ENCODE measurements at places on chromosomes 11 and 22.

DNA sequence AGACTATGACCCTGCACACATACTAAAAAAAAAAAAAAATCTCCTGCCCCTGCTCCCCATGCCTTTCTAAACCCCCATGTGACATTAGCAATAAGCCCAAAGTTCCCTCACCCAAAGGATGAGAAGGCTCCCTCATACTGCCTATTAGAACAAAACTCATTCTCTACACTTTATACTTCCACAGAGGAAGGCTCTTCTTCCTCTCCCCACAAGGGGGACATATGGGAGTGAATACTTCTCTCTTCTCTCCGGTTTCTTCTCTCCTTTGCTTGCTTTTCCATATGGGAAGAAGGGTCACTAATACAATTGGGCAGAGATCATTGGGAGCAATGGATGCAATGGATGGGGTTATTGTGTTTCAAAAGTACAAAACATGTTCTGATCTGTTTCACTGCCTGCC is 3.3 kb downstream of the OR52L1 start:
- no peak for DNase-seq

DNA sequence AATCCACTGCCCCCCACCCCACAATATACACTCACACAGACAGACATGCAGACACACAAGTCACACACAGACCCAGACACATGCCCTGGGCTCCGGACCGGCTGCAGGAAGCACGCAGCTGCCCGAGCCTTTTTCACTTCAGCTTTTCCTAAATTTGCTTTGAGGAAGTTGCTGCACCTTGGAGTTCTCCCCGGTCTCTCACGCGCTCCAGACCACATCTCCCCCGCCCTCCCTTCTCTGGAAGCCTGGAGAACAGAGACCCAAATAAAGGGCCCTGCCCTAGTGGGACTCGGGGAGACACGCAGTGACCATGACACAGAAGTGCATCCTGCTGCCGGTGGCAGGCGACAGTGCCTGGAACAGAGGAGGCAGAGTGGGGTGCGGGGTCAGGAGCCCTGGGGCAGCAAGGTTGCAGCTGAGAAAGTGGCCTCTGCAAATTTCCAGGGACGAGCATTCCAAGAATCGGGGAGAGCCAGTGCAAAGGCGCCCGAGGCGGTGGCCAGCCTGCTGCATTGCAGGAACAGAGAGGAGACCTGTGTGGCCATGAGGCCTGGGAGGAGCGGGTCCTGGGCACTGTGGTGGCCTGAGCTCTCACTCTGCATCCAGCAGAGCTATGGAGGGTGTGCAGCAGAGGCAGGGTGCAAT is 19.1 kb downstream of the RPL3 start:
- DNase-seq: no peak

DNA sequence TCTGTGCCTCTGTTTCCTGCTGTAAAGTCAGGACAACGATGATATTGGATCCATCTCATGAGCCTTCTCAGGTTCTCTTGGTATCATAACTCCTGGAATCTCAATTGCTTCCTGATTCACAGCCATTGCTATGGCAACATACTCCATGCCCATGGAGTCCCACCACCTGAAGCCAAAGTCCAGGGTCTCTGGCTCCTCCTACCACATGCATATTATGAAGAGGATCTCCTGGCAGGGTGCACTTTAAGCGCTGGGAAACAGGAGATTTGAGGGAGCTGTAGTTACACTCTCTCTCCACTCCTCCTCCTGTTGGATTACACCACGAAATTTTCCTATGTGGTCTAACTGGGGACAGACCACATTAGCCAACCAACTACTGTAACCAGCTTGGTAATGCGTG is 130.9 kb upstream of the SEZ6L start:
- DNase-seq: no peak

GRCh38 chr11:94325681-94326080 is 21.3 kb downstream of the IZUMO1R start:
- peak; percentile 7 for DNase-seq

DNA sequence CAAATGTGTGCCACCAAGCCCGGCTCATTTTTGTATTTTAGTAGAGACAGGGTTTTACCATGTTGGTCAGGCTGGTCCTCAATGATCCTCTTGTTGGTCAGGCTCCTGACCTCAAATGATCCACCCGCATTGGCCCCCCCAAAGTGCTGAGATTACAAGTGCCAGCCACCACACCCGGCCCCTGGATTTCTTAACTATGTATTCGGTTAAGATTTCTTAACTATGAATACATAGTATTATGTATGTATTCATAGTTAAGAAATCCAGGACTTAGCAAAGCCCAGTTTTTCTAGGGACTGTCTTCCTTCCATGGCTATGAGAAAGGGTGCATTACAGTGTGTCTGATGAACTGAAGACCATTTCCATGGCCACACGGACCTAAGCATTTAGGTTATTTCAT is 1.7 kb downstream of the C11orf91 start:
- DNase-seq: no peak

GRCh38 chr11:87212891-87213290 is 175.2 kb downstream of the TMEM135 start:
- no peak for DNase-seq

DNA sequence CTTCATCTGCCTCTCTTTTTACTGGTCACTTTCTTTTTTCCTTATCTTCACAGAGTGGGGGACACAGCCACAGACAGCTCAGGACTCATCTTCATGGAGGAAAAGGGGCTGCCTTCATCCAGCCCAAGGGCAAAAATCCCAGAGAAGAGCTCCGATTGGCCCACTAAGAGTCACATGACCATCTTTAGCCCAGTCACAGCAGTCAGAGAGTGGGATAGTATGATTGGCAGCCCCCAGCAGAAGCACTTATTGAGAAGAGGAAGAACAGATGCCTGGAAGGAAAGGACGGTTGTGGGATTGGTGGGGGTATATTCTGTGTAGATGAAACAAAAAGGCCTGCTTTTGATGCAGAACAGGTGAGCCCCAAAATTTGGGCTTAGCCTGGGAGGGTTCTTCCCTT is 77.8 kb downstream of the MN1 start:
- no peak for DNase-seq

DNA sequence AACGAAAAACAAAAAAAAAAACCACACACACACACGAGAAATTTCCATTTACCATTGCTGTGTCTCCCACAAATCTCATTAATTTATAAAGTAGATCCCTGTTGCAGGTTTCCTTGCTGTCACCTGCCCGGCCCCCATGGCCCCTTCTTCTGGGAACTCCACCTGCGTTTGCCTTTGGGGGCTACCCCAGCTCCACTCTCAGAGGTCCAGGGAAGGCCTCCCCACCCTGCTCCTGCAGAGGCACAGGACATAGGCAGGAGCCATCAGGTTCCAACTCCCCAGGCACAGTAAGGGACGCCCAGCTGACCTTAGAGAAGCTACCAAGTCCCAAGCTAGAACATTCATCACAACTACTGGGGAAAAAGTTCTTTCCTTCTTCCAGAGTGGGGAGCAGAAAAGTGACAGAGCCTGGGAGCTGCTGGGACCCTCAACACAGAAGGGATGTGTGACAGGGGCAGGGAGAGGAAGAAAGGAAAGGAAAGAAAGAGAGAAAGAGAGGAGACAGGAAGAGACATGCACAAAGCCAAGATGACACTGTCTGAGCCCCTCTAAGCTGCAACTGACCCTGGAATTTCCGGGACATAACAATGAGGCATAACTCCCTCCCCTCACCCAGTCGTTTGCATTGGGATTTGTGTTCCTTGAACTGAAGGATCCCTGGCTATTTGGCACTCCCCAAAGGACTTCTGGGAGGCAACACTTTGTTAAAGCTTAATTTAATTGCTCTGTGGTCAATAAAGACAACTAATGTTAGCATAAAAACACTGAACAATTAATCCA is 175.7 kb downstream of the SHANK2 start:
- DNase-seq: no peak

DNA sequence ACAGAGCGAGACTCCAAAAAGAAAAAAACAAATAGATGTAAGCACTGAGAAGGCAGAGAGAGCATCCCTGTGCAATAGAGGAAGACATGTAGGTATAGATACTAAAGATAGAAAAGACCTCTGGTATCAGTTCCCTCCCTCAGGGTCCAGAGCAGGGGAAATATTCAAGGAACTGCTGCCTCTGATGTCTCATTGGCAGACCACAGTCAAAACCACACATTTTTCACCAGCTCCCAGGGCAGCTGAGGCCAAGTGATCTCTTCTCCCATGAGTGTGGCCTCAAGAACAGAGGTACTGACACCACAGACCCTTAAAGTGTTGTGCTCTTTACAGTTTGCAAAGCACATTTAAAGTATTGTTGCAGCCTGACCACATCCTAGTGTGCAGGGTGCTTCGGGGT is 288.5 kb downstream of the NTM start:
- DNase-seq: no peak

GRCh38 chr22:38257650-38258250 is 15.1 kb downstream of the TMEM184B start:
- DNase-seq: no peak

- DNase-seq: no peak
Measured at GRCh38 chr11:72781313-72782080, 12.3 kb downstream of the STARD10 start.

DNA sequence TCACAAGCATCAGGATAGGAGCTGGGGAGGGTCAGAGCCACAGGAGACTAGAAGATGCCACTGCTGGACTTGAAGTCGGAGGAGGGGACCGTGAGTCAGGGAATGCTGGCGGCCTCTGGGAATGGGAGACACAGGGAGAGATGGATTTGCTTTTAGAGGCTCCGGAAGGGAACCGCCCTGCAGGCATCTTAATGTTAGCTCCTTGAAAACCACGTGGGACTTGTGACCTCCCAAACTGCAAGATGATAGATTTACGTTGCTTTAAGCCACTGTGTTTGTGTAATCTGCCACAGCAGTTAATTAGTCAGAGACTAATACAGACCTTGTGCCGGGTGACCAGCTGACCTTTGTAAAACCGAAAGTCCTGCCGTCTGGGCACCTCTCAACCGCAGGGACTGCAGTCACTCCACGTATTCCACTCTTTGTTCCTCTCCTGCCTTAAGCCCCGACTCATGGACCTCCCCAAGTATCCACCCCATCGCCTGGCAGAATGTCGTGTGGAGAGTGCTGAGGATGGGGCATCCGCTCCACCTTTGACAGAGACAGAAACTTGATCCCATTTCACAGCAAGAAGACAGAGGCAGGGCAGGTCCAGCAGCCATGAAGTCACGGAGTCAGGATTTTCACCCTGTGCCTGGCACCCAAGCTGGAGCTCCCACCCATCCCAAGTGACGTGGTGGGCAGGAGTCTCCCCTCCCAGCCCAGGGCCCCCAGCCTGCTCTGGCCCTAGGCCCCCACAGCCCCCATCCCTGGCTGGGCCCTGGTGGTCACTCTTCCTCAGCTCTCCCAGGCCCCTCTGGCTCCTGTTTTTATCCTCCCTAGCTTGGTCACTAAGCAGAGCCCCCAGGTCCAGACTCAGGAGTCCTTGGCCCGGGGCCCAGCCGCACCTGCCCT is 19.4 kb upstream of the CTSD start:
- peak; percentile 78 for DNase-seq

- no peak for DNase-seq
Measured at GRCh38 chr11:11397036-11397415, 44.0 kb upstream of the CSNK2A3 start.

GRCh38 chr11:90779098-90779497 is 556.2 kb upstream of the CHORDC1 start:
- DNase-seq: no peak

DNA sequence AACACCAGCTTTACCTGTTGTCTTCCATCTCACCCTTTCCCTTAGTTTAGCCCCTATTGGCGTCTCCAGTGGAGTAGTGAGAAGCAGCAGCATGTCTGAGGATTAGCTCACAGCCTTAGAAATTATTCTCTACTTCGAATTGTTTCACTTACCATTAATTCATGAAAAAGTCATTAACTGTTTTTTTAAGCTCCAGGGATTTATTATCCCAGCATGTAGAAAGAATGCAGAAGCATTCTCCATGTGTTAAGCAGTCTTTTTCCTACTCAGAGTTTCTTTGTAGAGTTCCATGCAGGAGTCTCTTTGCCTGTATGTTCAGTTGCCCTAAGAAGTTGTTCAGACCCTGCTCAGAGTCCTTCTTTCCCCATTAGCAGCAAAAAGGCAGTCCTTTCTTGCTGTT is 137.9 kb upstream of the RASSF10 start:
- no peak for DNase-seq

GRCh38 chr11:8233691-8234424 is 29.8 kb downstream of the LMO1 start:
- no peak for DNase-seq

- peak; percentile 98 for DNase-seq
Measured at GRCh38 chr22:19109198-19110063, 12.8 kb downstream of the DGCR2 start.

DNA sequence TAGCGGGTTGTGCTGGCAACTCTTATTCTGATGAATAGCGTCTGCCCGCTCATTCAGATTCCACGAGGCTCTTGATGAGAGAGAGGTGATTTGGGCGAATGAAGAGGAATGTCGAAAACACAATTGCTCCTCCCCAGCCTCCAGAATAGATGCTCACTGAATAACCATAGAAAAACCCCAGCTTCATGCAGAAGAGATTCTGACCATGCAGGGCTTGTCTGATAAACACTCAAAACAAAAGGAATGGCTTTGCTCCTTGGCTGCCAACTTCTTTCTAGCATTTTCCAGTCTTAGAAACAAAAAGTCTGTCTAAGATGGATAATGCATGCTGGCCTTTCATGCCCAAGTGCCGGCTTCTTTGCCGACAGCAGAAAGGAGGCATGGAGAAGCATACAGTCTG is 569.5 kb downstream of the MN1 start:
- DNase-seq: no peak

DNA sequence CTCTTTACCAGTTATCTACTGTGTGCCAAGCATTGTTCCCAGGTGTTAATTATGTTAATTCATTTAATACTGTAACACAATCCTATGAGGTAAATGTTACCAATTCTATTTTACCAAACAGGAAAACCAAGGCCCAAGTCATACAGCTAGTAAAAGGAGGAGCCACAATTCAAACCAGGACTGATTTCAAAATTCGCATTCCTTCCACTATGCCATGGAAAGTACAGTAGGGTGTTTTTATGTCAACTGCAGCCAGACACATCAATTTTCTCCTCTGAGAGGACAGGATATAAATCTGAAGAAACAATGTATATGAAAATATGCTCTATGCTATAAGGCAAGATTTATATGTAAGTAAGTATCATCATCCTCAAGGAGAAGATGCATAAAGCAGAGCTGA is 104.3 kb downstream of the RPL27A start:
- no peak for DNase-seq

DNA sequence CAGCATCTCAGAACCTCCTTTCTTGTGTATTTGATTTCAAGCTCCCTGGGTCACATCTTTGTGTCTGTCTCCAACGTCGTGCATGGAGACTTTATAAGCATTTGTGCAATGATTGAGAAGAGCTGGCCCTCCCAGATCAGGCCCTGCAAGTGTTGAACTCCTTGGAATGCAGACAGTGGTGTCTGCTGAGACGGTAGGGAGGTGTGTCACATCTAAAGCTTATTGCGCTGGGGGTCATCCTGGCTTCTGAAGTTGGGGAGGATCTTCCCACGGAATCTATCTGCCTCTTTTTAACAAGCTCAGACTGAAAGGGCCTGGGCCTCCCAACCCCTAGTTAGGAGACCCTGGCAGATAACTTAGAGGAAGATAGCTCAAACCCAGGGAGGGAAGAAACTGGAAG is 6.7 kb downstream of the APLNR start:
- DNase-seq: no peak

- DNase-seq: no peak
Measured at GRCh38 chr11:113841691-113842090, 33.7 kb downstream of the USP28 start.

- no peak for DNase-seq
Measured at GRCh38 chr22:20866736-20867135, 7.9 kb downstream of the SNAP29 start.
